A673 (cell line): ENCODE measurements at places on chromosomes 3 and 15.

- no peak for DNase-seq
These were observed 162.8 kb downstream of the ARRDC4 start for GRCh38 chr15:98123297-98123696.

DNA sequence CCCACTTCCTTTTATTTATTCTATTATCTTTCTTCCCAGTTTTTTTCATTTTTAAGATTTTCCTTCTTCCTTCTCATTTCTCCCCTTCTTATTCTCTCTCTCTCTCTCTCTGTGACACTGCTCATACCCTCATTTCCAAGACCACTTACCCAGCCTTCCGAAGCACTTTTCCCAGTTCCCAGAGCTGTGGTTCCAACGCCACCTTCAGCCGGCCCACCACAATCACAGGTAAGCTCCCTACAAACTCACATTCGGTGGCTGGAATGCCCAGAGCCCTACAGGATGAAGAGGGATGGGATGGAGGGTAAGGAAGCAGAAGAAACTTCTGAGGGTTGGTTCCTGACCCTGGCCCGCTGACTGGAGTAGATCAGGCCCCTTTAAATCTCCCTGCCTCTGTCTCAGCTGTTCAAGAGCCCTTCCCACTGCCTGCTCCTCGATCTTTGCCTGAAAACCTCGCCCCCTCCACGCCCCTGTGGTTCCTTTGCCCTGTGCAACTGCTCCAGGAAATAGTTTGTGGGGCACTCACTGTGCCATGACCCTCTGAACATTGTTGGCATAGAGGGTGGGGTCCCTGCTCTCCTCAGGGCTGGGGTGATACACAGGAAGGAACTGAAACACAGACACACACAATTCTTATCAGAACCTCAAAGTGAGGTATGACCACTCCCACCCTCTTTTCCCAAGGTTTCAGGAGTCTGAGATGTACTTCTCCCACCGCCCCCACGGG, 4.8 kb downstream of the LPCAT4 start:
- no peak for DNase-seq

DNA sequence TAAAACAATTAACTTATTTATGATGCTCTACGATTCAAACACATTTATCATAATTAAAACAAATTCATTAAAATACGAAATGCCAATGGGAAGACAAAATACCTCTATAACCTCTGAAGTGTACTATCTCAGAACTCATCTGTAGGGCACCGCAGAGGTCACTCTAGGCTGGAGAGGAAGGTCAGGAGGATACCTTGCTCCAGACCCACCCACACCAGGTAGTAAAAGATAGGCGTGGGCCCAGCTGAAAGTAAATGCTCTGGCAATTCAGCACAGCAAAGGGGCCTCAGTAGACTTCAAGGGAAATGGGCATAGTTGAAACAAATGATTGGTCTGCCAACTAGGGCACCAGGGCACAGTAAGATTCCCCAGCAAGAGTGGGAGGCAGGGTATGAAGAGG, 26.0 kb upstream of the SPPL2A start:
- DNase-seq, result no peak

DNA sequence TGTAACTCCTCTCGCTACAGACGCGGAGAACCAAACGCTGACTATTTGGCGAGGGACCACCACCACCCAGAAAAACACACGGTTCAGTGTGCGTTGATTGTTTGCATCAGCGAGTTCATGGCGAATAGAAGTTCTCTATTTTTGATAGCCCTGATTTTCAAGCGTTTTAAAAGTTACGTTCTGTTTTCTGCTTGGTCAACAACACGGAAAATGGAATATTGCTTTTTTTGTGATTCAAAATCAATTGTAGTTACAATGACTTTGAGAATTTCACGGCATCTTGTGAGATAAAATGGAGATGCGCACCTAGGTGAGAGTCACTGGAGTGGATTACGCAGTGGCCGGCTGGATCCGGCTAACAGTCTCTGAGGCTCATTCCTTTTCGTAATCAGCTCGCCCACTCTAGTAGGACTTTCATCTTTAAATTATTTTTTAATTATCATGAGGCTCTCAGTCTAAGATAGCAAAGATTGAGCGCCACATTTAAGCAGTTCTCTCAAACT, 54.8 kb downstream of the CCDC54 start:
- no peak for DNase-seq

DNA sequence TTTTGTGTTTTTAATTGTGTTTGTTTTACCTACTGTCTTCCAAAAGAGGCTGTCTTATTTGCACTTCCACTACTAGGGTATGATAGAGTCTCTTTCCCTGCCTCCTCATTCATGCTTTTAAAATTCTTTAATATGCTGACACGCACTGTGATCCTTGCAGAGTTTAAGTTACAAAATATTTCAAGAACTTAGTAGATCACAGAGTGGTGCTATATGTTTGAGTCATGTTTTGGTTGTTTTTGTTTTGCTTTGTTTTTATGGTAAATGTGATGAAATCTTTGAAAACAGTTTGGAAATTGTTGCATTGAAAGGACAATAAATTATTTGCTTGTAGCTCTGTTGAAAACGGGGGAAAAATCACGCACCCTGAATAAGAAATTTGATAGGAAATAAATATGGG, 5.9 kb upstream of the ABHD10 start:
- DNase-seq, result no peak

DNA sequence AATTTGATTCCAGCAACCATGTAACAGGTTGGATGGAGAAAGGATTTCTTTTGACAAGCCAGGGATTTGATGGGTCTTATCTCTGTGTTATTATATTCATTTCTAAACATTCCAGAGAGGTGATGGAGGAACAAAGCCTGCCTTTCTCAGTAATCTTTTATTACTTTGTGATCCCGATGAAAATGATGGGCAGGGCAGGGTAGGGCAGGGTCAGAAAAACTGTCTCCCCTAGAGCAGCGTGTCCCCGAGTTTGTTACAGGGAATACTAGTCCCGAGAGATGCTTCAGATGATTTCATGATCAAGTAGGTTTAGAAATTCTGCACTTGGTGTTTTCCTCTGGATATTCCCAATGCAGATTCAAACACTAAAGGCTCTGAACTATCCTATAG, 111.8 kb upstream of the RGMA start:
- DNase-seq, result no peak

DNA sequence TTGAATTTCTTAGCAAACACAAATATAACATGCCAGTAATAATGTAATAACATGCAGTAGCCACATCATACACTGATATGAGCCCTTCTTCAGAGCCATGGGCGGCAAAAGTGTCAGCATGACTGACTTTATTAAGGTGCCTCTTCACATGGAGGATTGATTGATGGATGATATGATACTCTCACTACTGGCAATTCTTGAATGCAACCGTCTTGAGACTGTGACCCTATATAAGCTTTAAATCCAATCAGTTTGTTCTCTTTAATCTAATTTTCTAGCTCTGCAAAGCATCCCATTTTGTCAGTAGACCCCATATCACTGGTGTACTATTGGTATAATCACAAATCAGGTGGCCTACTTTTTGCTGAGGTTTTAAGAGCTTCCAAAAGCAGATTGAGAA, 463.7 kb upstream of the ROBO2 start:
- DNase-seq, result no peak

GRCh38 chr15:81339851-81340250, 15.9 kb upstream of the STARD5 start:
- no peak for DNase-seq

GRCh38 chr3:152266221-152266995, 2.3 kb upstream of the MBNL1 start:
- DNase-seq, result peak; percentile 50

DNA sequence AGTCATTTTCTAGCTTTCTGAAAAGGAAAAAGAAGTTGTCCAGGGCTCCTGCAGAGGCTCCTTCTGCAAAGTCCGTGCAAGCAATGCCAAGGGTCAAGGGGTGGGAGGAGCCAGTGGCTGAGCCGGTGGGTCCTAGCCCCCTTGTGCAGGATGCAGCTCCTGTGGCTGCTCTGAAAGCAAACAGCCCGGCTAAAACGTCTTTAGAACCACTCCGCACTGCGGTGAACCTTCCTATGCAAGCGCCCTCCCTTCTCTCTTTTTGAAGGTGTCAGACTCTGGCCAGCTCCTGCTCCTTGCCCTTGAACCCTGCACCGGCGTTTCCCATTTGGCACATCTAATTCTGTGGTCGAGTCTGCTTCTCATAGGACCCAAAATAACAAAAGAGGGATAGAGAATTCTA, 183.1 kb downstream of the UACA start:
- DNase-seq, result no peak

DNA sequence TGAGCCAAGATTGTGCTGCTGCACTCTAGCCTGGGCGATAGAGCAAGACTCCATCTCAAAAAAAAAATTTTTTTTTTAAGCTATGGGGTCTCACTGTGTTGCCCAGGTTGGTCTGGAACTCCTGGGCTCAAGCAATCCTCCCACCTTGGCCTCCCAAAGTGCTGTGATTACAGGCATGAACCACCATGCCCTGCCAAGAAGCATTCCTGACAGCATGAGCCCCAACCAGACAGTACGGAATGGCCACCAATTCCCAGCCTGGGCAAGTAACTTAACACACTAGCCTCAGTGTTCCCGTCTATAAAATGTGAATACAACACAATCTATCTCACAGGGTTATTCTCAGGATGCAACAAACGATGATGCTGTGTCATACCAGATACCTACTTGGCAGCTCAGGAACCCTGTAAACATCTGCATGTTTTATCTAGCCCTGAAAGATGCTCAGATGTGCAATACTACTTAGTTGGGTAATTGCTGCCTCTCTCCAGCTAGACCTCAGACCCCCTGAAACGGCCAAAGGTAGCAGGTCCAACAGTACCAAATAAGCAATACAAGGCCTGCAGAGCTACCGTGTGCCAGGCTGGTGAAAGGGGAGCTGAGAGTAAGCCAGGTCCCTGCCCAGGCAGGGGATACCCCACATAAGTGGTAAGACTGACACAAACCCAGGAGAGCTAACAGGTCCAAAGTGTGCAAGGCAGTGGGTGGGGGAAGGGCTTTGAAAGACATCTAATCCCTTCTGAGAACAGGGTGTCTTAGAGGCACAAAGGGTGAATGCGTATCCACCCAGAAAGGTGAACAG, 1.9 kb downstream of the TKT start:
- DNase-seq, result no peak

DNA sequence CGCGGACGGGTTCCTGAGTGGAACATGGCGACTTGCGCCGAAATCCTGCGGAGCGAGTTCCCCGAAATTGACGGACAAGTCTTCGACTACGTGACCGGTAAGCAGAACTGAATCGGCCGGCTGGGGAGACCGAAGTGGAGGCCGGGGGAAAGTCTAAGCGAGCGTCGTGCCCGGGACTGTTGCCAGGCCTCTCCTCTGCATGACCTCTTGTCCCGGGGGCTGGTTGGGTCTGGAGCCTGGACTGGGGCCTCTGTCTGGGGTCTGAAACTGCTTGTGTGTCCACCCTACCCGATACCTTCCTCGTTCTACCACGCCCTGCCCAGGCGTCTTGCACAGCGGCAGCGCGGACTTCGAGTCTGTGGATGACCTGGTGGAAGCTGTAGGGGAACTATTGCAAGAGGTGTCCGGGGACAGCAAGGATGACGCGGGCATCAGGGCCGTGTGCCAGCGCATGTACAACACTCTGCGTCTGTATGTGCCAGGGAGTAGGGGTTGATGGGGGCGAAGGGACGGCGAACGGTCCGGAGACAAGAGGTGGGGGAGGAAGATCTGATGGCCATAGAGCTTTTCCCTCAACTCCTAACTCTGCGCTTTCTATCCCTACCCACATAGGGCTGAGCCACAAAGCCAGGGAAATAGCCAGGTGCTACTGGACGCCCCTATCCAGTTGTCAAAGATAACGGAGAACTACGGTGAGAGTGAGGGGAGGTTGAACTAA, at the start of gene ABCF3:
Gene ABCF3 (plus strand): TSS at position 16 of the 718 bp plus-strand sequence. CDS start 9 bp downstream, at position 25.
- DNase-seq, result no peak

DNA sequence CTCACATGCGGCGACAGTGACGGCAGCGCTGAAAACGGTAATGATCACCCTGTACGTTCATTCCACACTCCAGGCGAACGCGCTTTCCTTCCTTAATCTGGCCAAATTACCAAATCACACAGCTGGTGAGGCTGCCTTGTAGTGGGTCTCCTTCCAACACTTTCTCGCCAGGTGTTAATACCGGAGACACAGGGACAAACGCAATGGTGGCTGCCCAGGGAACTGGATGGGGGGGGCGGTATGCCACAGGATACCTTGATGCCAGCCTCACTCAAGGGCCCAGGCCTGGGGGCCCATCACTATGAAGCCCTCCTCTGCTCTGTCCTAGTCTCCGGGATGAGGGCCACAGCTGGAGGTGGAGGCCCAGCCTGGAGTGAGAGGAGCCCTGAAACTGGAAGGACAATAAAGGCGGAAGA, 1.4 kb upstream of the CAMK2N2 start:
- DNase-seq, result no peak

DNA sequence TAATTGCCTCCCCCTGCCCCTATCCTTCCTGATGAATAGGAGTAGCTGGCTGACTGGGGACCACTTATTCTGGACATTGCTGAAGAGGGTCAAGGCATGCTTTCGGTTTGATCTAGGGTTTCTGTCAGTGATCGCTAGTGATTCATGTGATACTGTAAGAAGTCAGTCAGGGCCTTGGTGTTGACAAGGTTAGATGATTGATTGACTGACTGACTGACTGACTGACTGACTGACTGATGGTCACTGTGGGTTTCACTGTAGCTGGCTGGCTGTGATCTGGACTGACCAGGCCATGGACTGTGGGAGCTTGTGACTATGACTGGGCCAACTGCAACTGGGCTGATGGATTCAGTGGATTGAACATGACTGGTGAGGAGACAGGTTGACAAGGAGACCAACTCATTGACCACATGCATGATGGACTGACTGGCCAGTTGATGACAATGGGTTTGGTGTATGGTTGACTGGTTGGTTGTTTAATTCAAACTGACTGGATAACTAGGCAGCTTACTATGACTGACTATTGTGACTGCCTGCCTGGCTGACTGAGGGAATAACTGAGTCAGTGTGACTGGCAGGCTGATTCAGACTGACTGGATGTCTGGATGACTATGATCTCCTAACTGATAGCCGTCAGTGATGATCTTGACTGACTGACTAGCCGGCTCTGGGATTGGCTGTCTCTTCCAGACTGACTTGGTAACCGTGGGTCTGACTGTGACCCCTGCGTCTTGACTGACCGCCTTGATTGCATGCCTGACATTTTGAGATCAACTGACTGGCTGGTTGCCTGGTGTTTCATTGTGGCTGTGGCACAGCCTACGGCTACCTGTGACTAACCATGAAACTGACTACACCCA, 509.9 kb downstream of the SHQ1 start:
- DNase-seq, result no peak

DNA sequence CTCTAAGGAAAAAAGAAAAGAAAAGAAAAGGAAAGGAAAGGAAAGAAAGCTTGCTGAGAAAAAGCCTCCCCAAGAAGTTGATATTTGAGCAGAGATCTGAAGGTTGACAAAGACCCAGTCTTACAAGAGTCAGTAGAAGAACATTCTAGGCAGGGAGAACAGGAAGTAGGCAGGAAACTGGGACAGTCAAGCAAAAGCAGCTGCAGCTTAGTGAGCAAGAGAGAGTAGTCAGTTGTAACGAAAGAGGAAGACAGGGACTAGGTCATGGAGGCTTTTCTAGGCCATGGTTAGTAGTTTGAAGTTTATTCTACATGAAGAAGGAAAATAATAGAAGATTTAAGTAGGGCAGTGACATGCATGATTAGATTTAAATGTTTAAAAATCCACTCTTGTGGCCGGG, 31.8 kb upstream of the KLHL6 start:
- no peak for DNase-seq
